ENCODE measurements at places on chromosomes 12 and 14. TPM values are rescaled to one million over a fixed set of nuclear protein-coding genes. Genes with fewer than 3 reads are reported as not detected.

GRCh38 chr14:95132760-95133159, 24.6 kb downstream of the DICER1 start:
- DNase-seq: no peak

DNA sequence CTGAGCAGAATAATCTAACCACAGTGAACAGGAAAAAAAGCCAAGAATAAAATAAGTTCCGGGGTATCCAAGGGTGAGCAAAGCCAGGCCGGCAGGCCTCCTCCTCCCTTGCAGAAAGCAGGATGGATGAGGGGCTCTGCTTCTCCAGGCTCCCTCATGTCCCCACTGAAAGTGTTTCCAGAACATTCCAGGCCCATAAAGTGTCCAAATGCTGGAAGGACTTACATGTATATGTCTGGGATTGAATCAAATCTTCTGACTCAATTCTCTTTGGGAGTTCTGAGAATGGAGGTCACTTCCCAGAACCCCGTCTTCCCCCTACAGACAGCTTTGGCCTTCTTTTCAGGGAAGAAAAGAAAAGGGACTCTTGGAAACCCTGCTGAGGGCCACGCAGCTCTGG, 25.0 kb upstream of the BDKRB1 start:
- DNase-seq: no peak

GRCh38 chr12:124394462-124395128, 99.7 kb downstream of the RFLNA start:
- no peak for DNase-seq

- DNase-seq: no peak
These were observed 335.6 kb downstream of the SYT1 start for GRCh38 chr12:79200176-79200575.

GRCh38 chr12:42118136-42118879, 26.4 kb downstream of the GXYLT1 start:
- no peak for DNase-seq

The ANKRD33 gene
- total RNA-seq: not detected

The FOXN4 gene
- not detected for total RNA-seq

The PZP gene
- 0.59 TPM for total RNA-seq

The ACSM4 gene
- not detected for total RNA-seq

All from SK-MEL-5 (cell line).